Dorsolateral prefrontal cortex (tissue), 122 donors: ENCODE measurements at places on chromosomes 5 and 9.

DNA sequence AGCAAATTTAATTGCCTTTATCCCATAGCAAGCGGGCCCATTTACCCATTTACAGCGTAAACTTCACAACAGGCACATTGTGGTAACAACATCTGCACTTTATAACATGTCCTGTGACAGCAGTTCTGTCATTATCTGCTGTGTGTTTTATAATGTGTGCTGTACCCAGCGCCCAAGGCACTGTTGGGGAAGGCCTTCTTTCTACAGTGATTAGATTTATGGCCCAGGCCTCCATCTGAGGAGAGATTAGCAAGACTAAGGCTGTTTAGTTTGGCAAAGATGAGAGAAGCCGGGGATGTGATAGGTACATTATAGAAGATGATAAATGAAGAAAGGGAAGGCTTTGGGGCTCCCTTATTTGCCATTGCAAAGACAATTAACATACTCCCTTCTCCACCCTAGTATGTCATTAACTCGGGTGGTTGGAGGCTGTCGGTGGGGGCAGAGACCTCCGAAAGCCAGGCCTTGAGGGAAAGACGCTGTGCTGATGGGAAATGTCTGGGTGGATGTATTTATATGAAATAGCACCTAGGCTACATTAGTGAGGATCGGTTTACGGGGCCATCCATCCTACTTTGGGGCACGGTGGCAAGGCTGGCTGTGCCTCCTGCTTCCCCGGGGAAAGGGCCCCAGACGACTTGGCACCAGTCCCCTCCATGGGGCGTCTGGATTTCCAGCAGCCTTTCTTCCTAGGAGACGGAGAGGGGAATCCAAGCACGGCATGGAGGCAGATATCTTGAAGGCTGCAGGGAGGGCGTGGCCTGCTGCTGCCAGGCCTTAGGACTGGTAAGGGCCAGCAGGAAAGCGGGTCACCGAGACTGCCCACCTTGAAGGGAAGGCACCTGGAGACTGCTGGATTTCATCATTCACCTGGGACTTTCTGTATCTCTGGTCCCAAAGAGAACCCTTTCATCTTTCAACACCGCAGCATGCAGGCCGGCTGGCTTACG lies 64.3 kb upstream of the PTCH1 start:
- DNase-seq: no peak

DNA sequence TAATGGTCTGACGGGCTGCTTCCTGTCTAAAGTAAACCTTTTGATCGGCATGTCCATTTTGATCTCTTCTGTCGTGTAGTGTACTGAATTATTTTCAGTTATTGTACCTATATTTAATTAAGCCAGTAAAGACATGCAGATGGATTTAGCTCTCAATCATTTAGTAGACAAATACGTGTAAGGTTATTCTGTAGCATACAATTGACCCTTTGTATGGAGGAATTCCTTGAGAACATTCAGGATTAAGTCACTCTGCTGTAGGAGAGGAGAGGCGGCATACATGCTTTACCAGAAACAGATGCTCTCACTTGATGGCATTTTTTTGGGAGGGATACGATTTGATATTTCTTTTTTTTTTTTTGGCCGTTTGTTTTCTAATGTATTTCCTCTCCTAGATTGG lies 141.0 kb downstream of the PBX3 start:
- no peak for DNase-seq

- no peak for DNase-seq
Measured at GRCh38 chr9:90517103-90517502, 125.5 kb downstream of the DIRAS2 start.

DNA sequence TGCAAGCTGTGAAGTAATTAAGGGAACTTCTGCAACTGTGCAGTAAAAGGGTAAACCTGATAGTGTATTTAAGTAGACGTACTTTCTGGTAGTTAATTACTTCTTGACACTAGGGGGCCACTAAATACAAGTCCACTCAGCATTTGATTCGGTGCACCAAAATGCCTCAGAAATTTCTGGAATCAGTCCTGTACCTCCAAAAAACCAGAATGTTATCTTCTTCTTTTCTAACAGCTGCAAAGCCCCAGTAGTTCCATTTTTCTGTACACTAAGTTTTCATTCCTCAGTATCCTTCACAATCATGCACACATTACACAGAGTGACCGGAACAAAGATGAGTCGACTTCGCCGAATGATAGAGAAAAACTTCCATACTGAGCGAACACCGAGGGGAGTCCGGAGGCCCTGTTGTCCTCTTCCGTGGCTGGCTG lies 484 bp downstream of the GFM2 start:
- DNase-seq: no peak
